ENCODE measurements at places on chromosomes 16 and 17. TPM values are rescaled to one million over a fixed set of nuclear protein-coding genes. Genes with fewer than 3 reads are reported as not detected.

GRCh38 chr17:1340371-1340770 is 59.7 kb downstream of the YWHAE start:
- H3K36me3 ChIP-seq: peaks cover 19% of the 10 kb centered on the region
- H3K27ac ChIP-seq: no peak overlapping the region
- H3K4me1 ChIP-seq: peaks cover 1% of the 10 kb centered on the region
- no peak overlapping the region for H3K4me3 ChIP-seq
- no peaks in the 10 kb centered on the region for H3K27me3 ChIP-seq

DNA sequence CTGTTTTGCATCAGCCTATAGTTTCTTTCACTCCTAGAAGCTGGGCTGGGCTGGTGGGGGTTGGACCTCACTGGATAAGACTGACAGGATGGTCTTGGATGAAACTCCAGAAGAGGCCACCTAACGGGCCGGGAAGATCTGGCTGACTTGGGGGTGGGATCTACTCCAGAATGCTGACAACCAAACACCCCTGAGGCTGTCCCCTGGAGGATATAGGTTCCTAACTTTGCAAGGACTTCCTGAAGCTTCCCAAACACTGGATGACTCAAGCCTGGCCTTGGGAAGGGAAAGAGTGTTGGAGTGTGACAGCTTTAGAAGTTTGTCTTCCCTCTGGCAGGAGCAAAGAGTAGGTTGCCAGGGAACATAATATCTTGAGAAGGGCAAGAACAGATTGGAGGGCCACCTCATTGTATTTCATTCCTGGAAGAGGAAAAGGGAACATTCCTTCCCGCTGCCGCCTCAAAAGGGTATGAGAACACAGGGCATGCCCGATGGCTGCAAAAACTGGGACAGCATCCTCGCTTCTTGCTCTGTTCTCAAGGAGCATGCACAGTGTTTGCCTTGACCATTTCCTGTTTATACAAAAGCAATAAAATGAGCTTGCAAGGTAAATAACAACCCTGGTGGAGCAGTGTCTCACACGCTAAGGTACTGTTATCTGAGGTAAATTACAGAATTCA is 6.8 kb upstream of the CYB5B start:
- H3K4me1 ChIP-seq: peaks cover 6% of the 10 kb centered on the region
- H3K4me3 ChIP-seq: no peak overlapping the region
- DNase-seq: no peak
- H3K27ac ChIP-seq: peak overlapping the region; percentile 8
- no peaks in the 10 kb centered on the region for H3K27me3 ChIP-seq
- H3K36me3 ChIP-seq: no peaks in the 10 kb centered on the region

- H3K27ac ChIP-seq: no peak overlapping the region
- DNase-seq: no peak
- H3K4me3 ChIP-seq: no peak overlapping the region
- no peaks in the 10 kb centered on the region for H3K36me3 ChIP-seq
- peaks cover 3% of the 10 kb centered on the region for H3K27me3 ChIP-seq
- H3K4me1 ChIP-seq: no peaks in the 10 kb centered on the region
These were observed 180.0 kb upstream of the CACNG3 start for GRCh38 chr16:24075931-24076716.

DNA sequence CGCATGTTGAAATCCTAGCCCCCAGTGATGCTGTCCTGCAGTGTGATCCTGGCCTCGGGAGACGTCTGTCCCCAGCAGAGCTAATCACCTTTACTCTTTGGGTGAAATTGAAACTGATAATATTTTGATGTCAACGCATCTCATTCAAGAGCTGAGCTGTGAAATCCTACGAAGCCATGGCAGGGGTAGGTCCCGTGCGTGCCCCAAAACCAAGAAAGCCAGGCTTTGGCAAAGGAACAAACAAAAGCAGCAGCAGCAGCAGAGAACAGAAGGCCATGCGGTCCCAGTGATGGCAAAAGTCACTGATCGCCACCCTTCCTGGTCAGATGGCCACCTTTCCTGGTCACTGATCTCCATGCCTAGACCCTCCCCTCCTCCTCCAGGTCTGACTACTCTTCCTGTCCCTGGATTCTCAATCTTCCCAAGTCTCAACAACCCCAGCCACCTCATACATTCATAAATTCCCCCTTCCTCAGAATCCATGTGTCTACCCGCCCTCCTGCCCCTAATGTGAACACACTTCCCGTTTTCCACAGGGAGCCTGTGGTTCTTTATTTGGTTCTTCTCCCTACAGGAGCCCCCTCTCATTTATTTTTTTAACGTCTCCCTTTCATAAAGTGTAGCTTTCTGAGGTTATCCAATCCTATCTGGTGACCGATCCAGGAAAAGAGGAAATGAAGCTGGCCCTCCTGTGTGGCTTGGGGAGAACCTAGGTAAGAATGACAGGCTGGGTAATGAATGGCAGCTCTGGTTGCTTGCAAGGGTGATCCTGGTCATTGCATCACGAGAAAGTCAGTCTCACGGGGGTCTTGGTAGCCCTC is 50.3 kb downstream of the CPPED1 start:
- H3K4me3 ChIP-seq: no peak overlapping the region
- no peaks in the 10 kb centered on the region for H3K36me3 ChIP-seq
- H3K4me1 ChIP-seq: peaks cover 22% of the 10 kb centered on the region

DNA sequence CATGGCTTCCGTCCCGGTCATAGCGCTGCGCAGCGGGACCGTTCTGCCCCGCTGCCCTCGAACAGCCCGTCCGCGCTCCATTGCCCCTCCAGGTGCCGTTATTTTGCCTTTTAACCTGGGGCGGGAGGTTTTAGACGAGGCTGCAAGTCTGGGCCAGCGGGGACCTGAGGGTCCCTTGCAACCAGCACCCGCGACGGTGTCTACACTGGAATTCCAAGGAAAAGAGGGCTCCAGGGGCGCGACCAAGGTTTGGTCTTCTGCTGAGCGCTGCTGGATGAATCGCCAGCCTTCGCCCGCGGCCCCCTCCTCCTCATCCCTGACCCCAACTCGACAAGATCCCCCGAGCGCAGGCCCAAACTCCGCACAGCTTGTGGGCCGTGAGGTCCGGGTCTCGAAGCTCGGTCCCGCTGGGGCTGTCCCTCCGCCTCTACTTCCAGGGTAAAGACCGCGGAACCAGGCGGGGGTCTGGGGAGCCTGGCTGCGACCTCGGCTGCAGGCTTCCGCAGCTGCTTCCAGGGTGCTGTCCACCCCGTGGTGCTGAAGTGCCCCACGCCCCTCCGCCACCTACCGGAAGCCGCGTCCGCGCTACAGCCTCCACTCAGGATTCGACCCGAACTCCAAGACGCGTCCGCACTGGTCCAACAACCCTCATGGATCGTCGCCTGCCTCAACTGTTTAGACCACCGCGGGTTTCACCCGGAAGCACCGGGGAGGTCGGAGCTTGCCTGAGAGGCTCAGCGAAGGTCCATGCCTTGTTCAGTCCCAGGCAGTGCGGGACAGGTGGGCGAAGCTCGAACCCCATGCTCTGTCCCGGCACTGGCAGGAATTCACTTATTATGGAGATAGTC is 10.1 kb upstream of the CA4 start:
- H3K36me3 ChIP-seq: no peaks in the 10 kb centered on the region
- peak overlapping the region; percentile 53 for H3K4me3 ChIP-seq
- H3K27ac ChIP-seq: no peak overlapping the region
- H3K27me3 ChIP-seq: peaks cover 9% of the 10 kb centered on the region

GRCh38 chr17:4549781-4550533 is 5.2 kb downstream of the MYBBP1A start:
- no peaks in the 10 kb centered on the region for H3K27me3 ChIP-seq
- H3K4me1 ChIP-seq: peaks cover 13% of the 10 kb centered on the region
- H3K27ac ChIP-seq: no peak overlapping the region
- H3K36me3 ChIP-seq: peaks cover 10% of the 10 kb centered on the region
- DNase-seq: no peak

GRCh38 chr17:47316311-47316710 is 7.4 kb upstream of the EFCAB13 start:
- H3K36me3 ChIP-seq: peaks cover 4% of the 10 kb centered on the region
- no peak overlapping the region for H3K4me3 ChIP-seq
- no peaks in the 10 kb centered on the region for H3K27me3 ChIP-seq
- H3K27ac ChIP-seq: peak overlapping the region; percentile 49
- DNase-seq: no peak

GRCh38 chr16:85327731-85328675 is 215.7 kb upstream of the CIBAR2 start:
- H3K4me3 ChIP-seq: no peak overlapping the region
- H3K27me3 ChIP-seq: no peaks in the 10 kb centered on the region
- H3K27ac ChIP-seq: no peak overlapping the region
- DNase-seq: no peak
- H3K36me3 ChIP-seq: peaks cover 1% of the 10 kb centered on the region
- H3K4me1 ChIP-seq: peaks cover 30% of the 10 kb centered on the region

- H3K4me3 ChIP-seq: no peak overlapping the region
- no peak for DNase-seq
- H3K27ac ChIP-seq: no peak overlapping the region
- no peaks in the 10 kb centered on the region for H3K36me3 ChIP-seq
- no peaks in the 10 kb centered on the region for H3K4me1 ChIP-seq
- no peaks in the 10 kb centered on the region for H3K27me3 ChIP-seq
These were observed 327.3 kb upstream of the CDH8 start for GRCh38 chr16:62363501-62363900.

- peaks cover 4% of the 10 kb centered on the region for H3K4me1 ChIP-seq
- peaks cover 21% of the 10 kb centered on the region for H3K36me3 ChIP-seq
- no peak within 1 kb of the TSS for H3K27ac ChIP-seq
- no peaks in the 10 kb centered on the region for H3K27me3 ChIP-seq
These were observed at the start of gene NRN1L for GRCh38 chr16:67884684-67885083. NRN1L (plus strand) TSS chr16:67884885; CDS start chr16:67884904, 19 bp downstream.

DNA sequence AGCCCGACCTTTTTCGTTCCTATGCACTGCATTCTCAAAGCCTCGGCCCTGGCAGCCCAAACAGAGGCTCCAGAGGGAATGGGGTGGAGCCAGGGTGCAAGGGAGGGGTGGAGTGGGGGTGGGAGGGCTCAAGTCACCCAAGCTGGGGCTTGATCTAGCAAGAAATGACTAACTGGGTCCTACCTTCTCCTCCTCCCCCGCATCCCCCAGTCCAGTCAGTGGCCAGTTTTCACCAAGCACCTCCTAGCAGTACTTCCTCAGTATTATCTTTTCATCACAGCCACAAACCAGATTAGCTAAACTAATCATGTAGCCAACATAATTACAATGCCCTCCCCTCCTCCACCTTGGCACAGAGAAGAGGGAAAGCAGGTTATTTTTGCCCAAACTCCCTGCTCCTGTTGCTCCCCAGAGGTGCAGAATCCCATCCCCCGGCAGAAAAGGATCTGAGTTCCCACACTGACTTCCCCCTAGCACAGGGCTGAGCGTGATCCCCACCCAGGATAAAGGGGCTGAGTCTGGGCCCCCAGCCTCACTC is 2.2 kb downstream of the JUP start:
- H3K4me1 ChIP-seq: peaks cover 23% of the 10 kb centered on the region
- no peak overlapping the region for H3K27ac ChIP-seq
- no peak overlapping the region for H3K4me3 ChIP-seq
- H3K27me3 ChIP-seq: no peaks in the 10 kb centered on the region

DNA sequence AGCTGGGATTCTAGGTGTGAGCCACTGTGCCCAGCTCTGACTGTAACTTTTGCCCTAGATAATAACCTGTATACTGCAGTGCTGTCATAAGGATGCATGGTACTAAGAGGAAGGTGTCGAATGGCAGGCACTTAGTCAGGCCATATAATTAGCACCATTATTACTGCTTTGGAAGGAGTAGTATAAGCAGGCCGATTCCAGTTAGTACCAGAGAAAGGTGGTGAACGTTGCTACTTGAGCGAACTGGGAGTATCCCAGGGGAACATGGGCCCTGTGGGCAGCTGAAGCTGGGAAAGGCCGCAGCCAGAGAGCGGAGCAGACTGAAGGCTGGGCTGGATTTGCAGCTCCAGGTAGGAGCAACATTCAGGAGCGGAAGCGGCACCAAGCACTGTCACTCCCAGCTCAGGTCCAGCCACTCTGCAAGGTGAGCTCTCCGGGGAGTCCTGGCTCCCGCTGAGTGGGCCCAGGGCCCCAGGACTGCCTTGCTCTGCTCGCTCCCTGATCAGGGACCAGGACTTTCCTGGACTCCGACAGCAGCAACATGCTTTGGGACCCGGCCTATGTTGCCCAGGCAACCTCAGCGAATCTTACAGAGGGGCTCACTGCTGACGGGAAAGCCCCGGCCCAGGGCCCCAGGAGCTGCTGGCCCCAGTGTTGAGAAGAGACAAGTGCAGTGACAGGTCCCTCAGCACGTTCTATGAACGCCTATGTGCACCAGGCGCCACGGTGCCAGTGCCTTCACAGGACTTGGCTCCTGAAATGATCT is 28.6 kb downstream of the C16orf74 start:
- DNase-seq: no peak
- H3K4me3 ChIP-seq: no peak overlapping the region
- H3K27ac ChIP-seq: no peak overlapping the region
- peaks cover 1% of the 10 kb centered on the region for H3K36me3 ChIP-seq
- H3K4me1 ChIP-seq: no peaks in the 10 kb centered on the region

GRCh38 chr16:81505011-81505661 is 60.5 kb downstream of the CMIP start:
- H3K27ac ChIP-seq: no peak overlapping the region
- H3K4me3 ChIP-seq: no peak overlapping the region
- H3K4me1 ChIP-seq: peaks cover 14% of the 10 kb centered on the region
- no peaks in the 10 kb centered on the region for H3K36me3 ChIP-seq
- DNase-seq: peak; percentile 78
- no peaks in the 10 kb centered on the region for H3K27me3 ChIP-seq

DNA sequence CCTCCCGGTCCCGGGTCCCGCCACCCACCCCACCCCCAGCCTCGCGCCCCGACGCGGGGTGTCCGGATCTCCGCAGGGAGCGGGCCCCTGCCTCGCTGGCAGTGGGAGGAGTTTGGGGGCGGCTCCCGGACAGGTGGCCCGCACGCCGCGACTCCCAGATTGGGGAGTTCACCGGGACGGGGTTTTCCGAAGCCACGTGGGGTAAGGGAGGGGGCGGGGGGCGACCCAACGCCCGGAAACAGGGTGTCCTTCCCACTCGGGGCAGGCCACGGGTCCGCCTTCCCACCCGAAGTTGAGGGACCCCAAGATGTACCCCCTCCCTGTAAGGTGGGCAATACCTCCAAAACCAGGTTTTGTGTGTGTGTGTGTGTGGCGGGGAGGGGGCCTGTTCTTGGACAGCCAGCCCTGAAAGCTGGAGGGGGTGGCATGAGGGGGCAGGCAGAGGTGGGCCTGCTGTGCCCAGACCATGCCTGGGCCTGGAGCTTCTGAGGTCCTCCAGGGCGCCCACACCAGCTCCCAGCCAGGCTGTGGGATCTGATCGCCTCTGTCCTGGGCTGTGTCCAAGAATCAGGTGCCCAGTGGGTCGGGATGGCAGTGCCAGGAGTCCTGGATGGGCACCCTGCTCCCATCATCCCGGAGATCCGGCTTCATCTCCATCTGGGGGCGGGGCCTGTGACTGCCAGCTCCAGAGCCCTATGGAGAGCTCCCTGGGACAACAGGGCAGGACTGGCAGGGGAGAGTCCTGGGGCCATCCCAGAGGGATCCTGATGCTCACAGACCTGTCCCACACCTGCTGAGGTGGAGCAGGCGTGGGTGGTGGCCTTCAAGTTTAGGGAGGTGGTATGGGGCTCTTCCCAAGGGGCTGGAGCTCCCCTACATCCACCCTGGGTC is 767 bp downstream of the SYNGR2 start:
- no peaks in the 10 kb centered on the region for H3K27me3 ChIP-seq
- DNase-seq: no peak
- no peak overlapping the region for H3K27ac ChIP-seq

- H3K27ac ChIP-seq: no peak overlapping the region
- H3K27me3 ChIP-seq: peaks cover 5% of the 10 kb centered on the region
- H3K4me1 ChIP-seq: no peaks in the 10 kb centered on the region
- H3K4me3 ChIP-seq: no peak overlapping the region
These were observed 280.6 kb upstream of the SALL1 start for GRCh38 chr16:51431517-51432241.

The ACSM2A gene
- total RNA-seq: not detected

The KRT33A gene
- not detected for total RNA-seq

The HS3ST3A1 gene
- 8.8 TPM for total RNA-seq

The LYZL6 gene
- total RNA-seq: not detected

The PRR11 gene
- 7.6 TPM for total RNA-seq

The TNFRSF17 gene
- not detected for total RNA-seq

The SLC5A2 gene
- not detected for total RNA-seq

The CASKIN1 gene
- total RNA-seq: 3.6 TPM
